Natural killer cell treated with Interleukin-12 subunit alpha and Interleukin-12 subunit beta and Interleukin-15 and Interleukin-18, amount 100 ng/mL, for 72 hours (primary cell): ENCODE measurements at places on chromosomes 11 and 22. TPM values are rescaled to one million over a fixed set of nuclear protein-coding genes. Genes with fewer than 3 reads are reported as not detected.

DNA sequence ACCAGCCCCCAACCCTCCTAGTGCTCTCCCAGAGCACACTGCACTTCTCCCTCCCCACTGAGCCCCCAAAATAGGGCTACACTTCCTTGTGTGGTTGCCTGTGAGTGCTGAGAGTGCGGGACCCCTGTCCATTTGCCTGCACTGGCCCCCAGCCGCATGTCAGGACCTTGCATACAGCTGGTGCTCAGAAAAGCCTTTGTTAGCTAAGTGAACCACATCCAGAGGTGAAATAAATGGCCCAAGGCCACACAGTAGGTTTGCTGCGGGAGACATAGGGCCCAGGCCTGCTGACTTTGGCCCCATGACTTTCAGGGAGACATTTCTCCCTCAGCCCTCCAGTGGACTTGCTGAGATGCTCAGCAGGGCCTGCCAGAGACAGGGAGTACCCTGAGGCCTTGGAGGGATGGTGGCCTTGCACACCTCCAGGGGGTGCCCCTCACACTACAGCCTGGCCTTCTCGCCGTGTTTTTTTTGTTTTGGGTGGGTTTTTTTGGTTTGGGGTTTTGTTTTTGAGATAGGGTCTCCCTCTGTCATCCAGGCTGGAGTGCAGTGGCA is 10.2 kb downstream of the SSTR3 start:
- no peak overlapping the region for H3K4me3 ChIP-seq
- H3K27ac ChIP-seq = no peak overlapping the region
- H3K4me1 ChIP-seq = peaks cover 16% of the 10 kb centered on the region
- H3K36me3 ChIP-seq = no peaks in the 10 kb centered on the region

DNA sequence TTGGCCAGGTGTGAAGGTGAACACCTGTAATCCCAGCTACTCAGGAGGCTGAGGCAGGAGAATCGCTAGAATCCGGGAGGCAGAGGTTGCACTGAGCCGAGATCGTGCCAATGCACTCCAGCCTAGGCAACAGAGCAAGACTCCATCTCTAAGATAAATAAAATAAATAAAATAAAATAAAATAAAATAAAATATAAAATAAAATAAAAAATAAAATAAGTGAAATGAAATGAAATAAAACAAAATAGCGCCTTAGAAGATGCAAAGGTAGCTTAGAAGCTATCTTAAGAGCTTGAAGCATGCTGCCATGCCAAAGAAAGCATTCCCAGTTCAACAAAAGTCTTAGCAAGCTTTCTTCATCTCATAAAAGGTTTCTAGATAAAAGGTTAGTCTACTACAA is 6.9 kb upstream of the APOBEC3C start:
- H3K4me3 ChIP-seq = no peak overlapping the region
- DNase-seq = no peak
- no peaks in the 10 kb centered on the region for H3K27me3 ChIP-seq
- H3K27ac ChIP-seq = no peak overlapping the region
- H3K4me1 ChIP-seq = peaks cover 21% of the 10 kb centered on the region
- no peaks in the 10 kb centered on the region for H3K36me3 ChIP-seq

DNA sequence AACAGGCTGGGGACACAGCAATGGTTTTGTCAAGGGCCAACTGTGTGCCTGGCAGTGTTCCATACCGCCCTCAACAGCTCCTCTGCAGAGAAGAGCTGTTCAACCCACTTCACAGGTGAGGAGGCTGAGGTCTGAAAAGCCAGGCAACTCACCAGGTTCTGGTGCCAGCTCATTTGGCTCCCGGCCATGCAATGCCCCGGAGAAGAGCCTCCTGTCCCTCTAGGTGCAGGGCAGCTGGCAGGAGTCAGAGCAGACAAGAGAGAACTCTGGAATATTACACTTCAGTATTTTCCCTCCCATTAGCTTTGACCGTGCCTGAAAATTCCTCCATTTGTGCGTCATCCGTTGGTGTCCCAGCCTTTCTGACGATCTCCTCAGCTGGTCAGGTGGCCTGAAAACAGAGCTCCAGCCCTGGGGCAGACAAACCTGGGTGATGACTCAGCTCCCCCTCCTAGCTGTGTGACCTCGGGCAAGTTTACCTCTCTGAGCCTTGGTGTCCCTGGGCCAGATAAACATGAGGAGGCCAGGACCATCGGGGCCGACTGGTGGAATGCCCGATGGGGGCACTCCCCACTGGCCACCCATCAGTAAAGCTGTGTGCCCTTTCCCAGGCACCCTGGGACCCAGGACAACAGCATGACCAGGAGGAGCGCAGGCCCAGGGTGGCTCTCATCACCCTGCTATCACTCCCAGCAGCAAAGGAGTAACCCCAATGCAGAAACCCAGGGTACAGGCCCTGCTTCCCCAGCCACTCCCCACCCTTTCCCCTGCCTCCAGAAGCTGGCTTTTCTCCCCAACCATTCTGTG is 9.6 kb upstream of the C1QTNF6 start:
- H3K36me3 ChIP-seq = no peaks in the 10 kb centered on the region
- no peak for DNase-seq
- H3K4me3 ChIP-seq = peak overlapping the region; percentile 84
- peaks cover 36% of the 10 kb centered on the region for H3K4me1 ChIP-seq

GRCh38 chr11:128909438-128910125 is 18.4 kb downstream of the KCNJ5 start:
- peaks cover 7% of the 10 kb centered on the region for H3K4me1 ChIP-seq
- no peak overlapping the region for H3K27ac ChIP-seq
- no peaks in the 10 kb centered on the region for H3K36me3 ChIP-seq

GRCh38 chr11:61046833-61047232 is 55.5 kb upstream of the CD5 start:
- no peaks in the 10 kb centered on the region for H3K27me3 ChIP-seq
- no peak overlapping the region for H3K4me3 ChIP-seq
- no peak overlapping the region for H3K27ac ChIP-seq
- peaks cover 11% of the 10 kb centered on the region for H3K4me1 ChIP-seq
- no peak for DNase-seq

GRCh38 chr11:19660076-19660475 is 52.6 kb upstream of the NAV2 start:
- H3K27me3 ChIP-seq = peaks cover 22% of the 10 kb centered on the region
- H3K4me3 ChIP-seq = no peak overlapping the region
- H3K4me1 ChIP-seq = peaks cover 5% of the 10 kb centered on the region
- no peaks in the 10 kb centered on the region for H3K36me3 ChIP-seq
- no peak overlapping the region for H3K27ac ChIP-seq

DNA sequence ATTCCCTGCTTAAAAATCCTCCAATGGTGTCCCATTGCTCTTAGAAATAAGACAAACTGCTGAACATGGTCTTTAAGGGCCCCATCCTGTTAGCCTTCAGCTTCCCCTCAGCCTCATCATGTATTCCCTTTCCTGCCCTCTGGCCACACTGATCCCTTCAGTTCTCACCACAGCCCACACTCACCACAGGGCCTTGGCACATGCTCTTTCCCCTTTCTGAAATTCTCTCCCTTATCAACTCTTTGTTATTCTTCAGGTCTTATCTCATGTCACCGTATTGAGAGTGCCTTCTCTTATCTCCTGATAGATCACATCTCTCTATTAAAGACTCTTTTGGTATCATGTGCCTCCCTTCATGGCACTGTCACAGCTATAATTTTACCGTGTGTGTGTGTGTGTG is 167.8 kb upstream of the MPPED2 start:
- H3K27ac ChIP-seq = no peak overlapping the region
- no peaks in the 10 kb centered on the region for H3K36me3 ChIP-seq
- no peak for DNase-seq
- H3K27me3 ChIP-seq = no peaks in the 10 kb centered on the region

DNA sequence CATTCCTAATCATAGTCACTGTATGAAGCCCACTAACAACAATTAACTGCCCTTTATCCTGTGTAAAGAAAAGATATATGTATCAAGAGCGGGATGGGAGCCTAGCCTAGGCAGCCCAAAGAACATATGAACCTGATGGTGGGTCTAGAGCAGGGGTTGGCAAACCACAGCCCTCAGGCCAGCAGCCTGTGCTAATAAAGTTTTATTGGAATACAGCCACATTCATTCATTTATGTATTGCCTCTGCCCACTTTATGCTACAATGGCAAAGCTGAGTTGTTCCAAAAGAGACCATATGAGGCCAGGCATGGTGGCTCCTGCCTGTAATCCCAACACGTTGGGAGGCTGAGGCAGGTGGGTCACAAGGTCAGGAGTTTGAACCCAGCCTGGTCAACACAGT is 13.5 kb downstream of the PRR14L start:
- H3K4me3 ChIP-seq = no peak overlapping the region
- H3K4me1 ChIP-seq = peaks cover 35% of the 10 kb centered on the region
- H3K27ac ChIP-seq = no peak overlapping the region
- DNase-seq = no peak
- H3K36me3 ChIP-seq = peaks cover 14% of the 10 kb centered on the region

DNA sequence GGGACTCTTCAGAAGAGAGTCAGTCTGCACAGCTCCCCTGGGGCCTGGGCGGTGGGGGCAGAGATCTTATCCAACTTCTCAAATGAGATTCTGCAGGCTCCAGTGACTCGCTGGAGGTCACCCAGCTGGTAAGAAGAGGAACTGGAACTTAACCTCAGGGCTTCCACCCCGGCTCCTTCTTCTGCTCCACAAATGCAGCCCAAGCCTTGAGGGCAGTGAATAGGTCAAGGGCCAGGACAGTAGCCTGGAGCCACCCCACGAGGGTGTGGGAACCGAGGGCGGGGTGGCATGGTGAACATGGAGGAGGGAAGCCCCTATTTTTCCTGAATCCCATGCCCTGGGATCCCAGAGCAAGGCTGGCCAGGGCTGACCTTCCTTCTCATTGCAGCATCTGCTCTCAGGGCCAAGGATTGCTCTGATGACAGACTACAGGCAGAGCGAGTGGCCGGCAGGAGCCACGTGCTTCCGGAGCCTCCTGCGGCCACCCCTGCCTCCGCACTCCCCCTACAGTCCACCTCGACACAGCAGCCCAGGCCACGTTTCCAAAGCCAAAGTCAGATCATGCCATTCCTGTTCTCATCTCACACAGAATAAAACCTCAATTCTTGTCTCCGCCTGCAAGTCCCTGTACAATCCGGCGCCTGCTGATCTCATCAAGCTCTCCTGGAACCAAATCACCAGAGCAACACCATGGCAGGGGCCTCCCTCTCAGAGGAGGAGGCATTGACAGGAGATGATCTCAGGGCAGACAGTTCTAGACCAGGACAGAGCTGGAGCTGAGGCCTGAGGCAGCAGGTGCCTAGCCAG is 21.1 kb upstream of the UPK3A start:
- H3K4me1 ChIP-seq = peaks cover 4% of the 10 kb centered on the region
- no peak for DNase-seq
- peaks cover 13% of the 10 kb centered on the region for H3K27me3 ChIP-seq
- no peak overlapping the region for H3K4me3 ChIP-seq
- no peaks in the 10 kb centered on the region for H3K36me3 ChIP-seq

The CHRM1 gene
- total RNA-seq = not detected

The ZDHHC13 gene
- total RNA-seq = 22.7 TPM
